ENCODE measurements at places on chromosomes 2 and 18.

DNA sequence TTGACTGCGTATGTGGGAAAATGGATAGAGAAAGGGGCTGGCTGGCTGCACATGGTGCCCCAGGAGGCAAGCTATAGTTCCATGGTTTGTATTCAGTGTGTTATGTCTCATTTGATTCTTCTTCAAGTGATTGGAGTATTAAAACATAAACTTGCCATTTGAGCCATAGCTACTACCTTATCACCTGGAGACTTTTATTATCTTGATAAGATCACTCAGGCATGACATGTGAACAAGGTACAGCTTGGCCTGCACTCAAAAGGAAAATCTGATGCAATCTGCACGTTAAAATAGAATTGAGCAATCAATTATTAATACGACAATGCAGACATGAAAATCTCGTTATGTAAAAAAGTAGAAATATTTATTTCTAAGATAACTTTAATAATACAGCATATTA, 116.9 kb downstream of the RND3 start:
- no peak for DNase-seq

DNA sequence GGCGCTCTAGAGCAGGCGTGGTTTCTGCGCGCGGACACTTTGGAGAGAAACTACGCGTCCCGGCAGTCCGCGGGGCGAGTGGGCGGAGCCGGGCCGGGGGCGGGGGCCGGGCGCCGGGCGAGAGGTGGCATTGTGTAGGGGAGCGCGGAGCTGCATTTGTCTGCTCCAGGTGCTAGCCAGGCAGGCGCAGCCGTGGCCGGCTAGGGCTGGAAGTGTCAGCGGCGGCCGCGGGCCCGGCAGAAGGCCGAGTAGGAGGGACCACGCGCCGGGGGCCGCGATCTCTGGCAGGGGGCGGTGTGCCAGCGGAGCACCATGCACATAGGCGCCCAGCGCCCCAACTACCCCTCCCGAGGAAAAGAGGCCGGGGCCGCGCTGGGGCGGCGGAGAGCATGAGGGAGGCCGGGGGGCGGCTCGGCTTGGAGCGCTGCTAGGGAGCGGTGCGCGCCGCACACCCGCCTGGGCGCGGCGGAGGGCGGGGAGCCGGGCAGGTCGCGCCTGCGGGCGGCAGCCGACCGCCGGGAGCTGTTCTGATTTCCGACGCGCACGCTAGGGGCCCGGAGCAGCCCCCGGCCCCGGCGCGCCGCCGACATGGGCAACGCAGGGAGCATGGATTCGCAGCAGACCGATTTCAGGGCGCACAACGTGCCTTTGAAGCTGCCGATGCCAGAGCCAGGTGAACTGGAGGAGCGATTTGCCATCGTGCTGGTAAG, at the start of gene FMNL2:
FMNL2 (plus strand) TSS at position 159 of the 710 bp plus-strand sequence.
- peak; percentile 47 for DNase-seq

- no peak for DNase-seq
These were observed 485.2 kb upstream of the REG3G start for GRCh38 chr2:78540255-78540654.

DNA sequence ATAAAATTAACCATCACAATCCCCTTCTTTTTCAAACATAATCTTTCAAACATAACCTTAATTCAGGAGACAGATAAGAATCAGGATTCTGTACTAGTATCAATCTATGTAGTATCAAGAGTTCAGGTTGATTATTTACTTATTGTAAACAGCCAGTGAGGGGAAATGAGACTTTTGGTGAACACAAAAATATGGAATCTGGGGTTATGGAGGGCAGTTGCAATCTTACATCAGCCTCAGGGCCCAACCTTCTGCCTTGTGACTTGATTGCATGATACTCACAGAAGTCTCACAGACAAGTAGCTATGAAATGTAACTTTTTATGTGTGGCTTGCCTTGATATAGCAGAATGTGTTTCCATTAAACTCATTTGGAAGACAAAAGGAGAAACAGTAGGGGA, 262.7 kb upstream of the THSD7B start:
- no peak for DNase-seq

Data from CD4-positive, alpha-beta T cell treated with Interleukin-1 beta for 1 hour (primary cell).